ENCODE measurements at places on chromosomes 4 and X.

- no peak for DNase-seq
Observed at GRCh38 chr4:64497491-64497890, 88.2 kb upstream of the TECRL start.

DNA sequence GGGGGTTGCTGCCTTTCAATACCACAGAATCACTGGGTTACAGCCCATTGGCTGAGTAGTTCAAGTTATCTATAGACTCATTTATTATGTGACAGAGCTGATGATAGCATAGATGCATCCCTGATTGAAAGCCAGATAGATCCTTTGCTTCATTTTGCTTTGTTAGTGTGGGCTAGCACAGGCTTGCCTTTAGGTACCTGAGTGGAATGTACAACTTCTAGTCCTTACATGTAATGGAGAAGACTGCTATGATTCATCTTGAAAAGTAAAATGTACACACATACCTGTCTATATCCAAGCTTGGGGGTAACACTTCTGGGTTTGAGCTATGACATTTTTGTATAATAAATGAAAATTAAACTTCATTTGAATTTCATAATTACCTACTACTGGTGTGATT, 226.0 kb upstream of the FTHL17 start:
- DNase-seq, result no peak

DNA sequence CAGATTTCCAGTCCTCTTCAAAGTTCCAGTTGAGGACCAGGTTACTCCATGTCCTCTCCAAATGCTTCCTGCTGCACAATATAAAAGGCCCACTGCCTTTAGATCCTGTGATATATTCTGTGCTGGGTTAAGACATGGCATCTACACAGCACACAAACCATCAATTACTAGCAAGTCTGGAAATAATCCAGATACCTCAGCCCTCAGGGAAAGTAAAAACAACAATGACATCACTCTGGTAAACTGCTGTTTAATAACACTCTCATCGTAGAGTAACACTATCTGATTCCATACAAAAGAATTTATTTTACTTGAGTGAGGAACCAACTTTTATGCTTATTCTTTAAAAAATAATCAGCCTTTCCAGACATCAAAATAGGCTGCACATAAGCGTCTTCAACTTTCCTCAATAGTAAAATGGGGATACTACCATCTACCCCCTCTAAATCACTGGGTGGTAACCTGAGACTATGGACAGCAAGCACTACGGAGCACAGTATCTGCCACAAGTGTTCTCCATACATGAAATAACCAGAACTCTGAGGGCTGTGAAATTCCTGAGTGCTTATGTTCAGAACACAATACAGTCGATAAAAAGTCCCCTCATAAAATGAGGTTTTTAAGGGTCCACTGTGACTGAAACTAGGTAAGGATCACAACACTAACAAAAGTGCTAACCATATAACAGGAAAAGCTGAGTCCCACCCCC, 53.4 kb downstream of the ABCG2 start:
- peak; percentile 88 for DNase-seq

- peak; percentile 40 for DNase-seq
Observed at GRCh38 chr4:77927991-77928925, 65.6 kb downstream of the MRPL1 start.

GRCh38 chrX:52420824-52421443, 52.1 kb downstream of the XAGE2 start:
- peak; percentile 23 for DNase-seq

DNA sequence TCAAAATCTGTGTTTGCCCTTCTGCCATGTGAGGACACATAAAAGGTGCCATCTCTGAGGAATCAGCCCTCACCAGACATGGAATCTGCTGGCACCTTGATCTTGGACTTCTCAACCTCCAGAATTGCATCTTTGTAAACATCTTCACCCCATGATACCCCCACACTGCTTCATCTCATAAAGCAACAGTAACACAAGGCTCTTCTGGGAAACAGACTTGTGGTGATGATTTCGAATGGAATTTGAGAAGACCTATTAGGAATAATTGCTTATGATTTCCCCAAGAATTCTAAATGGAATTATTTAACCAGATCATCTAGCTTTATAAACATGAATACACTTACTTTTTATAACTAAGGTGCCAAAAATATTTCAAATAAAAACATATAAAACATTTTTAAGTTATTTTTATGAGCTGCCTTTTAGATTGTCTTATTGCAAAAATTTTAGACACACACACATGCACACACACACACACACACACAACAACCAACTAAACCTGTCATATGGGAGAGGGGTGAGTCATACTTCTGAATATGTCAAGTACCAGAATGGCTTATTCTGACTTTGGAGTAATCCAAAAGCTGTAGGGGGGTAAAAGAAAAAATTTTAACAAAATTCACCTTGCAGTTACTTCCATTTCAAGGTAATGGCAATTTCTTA, 82.0 kb downstream of the USP46 start:
- peak; percentile 61 for DNase-seq

- no peak for DNase-seq
Observed at GRCh38 chr4:72365016-72365415, 204.0 kb downstream of the ADAMTS3 start.

DNA sequence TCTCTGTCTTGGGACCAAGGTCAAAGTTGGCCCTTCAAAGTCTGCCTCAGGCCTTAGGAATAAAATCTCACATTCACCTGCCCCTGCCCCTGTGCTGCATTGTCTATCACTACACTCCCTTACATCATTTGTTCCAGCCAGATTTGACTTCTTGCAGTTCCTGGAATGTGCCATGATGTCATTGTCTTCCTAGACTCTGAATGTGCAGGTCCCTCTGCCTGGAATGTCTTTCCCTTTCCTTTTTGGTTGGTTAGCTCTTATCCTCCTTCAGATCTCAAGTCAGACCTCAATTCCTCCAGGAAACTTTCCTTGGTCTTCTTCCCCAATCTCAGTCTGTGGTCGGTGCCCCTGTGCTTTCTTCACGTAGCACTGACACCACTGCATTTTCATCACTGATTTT, 67.7 kb upstream of the EFNB1 start:
- DNase-seq, result no peak

DNA sequence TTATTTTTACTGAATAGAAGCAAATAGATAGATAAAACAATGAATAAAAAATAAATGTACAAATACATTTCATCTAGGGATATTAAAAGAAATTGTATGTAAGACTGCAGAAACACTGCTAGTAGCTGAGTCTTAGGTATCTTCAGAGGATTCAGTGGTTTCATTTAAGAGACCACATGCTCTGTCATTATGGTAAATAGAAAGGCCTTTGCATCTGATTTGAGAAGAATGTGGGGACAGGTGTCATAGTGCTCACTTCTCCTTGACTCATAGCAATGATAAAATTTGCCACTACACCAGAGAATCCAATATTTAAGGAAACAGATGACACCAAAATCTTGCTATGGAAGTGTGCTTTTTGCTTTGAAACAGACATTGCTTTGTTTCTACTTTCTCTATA, 59.8 kb upstream of the PPP1R2C start:
- no peak for DNase-seq

DNA sequence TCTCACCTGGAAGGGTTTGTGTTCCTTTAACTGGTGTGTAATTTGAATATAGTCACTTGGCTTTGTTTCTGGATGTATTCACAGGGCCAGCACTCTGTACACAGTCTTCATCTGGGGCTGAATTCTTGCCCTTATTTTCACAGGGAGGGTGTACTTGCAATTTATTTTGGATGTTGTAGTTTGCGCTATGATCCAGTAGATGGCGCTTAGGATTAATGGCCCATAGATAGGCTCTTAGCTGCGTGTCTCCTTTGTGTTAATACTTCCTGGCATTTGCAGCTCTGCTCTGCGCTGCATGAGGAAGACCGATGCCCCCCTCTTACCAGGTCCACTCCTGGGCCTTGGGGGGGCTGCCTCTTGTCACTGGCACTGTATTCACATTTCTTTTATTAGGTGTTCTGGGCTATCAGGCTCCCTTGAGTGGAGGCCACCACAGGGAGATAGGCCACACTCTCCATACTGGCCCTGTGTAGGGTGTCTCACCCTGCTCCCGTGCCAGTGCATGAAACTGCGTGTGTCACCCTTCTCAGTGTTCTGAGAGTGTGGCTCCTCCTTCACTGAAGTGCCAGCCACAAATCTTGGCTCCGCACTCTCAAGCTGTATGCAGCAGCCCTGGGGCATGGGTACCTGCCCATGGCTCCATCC, 562.2 kb downstream of the ZIC3 start:
- peak; percentile 6 for DNase-seq

- DNase-seq, result no peak
Observed at GRCh38 chr4:110442309-110442708, 33.6 kb upstream of the ENPEP start.

GRCh38 chr4:168076989-168077725, 15.2 kb upstream of the ANXA10 start:
- DNase-seq, result peak; percentile 63

GRCh38 chr4:72690771-72691170, 121.8 kb upstream of the ADAMTS3 start:
- DNase-seq, result no peak

- DNase-seq, result peak; percentile 33
Observed at GRCh38 chrX:38220415-38221390, at the start of gene SRPX. TSS of gene SRPX (minus strand) at chrX:38220871. CDS start at chrX:38220792, 79 bp downstream.

DNA sequence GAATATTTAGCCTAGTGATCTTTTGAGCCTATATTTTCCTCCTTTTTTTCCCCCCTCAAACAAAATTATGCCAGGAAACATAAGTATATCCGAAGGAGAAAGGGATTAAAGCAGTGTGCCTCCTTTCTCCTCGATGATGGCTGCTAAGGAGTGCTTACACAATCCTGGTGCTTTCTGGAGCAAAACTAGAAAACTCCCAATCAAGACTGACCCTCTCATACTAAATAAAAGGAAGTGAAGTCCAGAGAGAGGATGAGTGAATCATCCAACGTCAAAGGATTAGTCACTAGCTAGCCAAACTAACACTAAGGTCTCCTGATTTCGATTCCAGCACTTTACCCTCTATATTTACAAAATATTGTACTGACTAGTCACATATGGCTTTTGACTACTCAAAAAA, 146.8 kb downstream of the PPP3CA start:
- peak; percentile 92 for DNase-seq

- no peak for DNase-seq
Observed at GRCh38 chrX:15217161-15217560, 52.7 kb downstream of the ASB9 start.

- DNase-seq, result peak; percentile 83
Observed at GRCh38 chr4:177596035-177596434, 153.8 kb upstream of the AGA start.

- peak; percentile 69 for DNase-seq
Observed at GRCh38 chrX:24149351-24150050, at the start of gene ZFX. TSS of gene ZFX (plus strand) at chrX:24149729. CDS start at chrX:24172743, 23,014 bp downstream.

DNA sequence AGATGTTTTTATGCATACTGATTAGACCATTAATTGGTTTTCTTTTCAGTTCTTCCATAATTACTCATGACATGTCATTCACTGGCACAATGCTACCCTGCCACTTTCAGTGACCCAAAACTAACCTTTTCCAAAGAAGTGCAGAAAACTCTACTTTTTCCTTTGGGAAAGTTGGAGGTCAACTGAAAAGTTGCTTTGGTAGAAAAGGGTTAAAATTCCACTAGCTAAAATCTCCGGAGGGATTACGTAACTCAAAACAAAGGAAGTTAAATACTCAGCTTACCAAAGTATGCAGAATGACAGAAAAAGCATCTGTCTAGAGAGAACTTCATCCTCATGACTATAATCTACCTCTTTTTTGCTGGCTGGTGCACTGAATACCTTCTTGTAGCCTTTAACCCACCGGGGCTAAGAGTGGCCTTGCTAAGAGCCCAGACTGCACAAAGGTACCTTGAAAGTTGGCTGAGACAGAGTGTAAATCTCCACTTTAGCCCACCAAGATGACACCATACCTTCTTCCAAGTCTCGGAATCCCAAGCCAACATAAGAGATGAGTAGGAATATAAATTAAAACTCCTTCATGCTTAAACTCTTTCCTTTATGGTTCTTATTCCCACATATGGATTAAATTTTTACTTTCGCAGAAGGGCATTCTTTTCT, 1099.5 kb upstream of the INTU start:
- peak; percentile 0 for DNase-seq

DNA sequence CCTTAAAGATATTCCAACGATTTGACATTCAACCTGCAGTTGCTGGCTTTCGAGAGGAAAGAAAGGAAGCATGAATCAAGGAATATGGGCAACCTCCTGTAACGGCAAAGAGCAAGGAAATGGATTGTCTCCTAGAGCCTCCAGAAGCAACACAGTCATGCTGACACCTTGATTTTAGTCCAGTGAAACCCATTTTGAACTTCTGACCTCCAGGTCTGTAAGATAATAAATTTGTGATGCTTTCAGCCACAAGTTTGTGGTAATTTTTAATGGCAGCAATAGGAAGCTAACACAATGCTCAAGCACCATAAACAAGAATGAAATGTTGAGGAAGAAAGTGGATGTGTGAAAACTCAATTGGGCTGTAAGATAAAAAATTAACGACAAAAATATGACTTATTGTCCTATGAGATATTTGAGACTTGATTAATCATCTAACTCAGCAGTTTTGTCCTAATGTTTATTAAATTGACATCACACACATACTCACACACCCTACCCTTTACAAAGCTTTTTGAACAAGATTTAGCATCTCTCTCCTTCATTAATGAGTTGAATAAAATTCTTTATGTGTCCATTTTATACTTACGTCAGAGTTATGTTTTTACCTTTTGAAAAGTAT, 857.2 kb upstream of the INTU start:
- DNase-seq, result no peak

- no peak for DNase-seq
Observed at GRCh38 chr4:136219592-136220125, 1312.6 kb downstream of the PCDH18 start.

DNA sequence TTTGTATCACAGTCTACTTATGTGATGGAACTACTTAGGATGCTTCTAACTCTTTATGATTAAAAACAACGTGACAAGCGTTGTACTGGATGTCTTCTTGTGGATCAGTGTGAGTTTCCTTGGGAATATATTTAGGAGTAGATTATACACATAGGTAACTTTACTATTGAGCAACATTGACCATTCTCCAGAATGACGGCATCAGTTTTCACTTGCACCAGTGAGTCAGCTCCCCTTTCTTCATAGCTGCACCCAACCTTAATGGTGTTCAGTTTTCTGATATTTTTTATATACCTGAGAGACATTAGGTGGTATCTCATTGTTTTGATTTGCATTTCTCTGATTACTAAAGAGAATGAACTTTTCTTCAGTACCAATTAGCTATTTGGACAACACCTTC, 343.9 kb downstream of the ADGRL3 start:
- no peak for DNase-seq

DNA sequence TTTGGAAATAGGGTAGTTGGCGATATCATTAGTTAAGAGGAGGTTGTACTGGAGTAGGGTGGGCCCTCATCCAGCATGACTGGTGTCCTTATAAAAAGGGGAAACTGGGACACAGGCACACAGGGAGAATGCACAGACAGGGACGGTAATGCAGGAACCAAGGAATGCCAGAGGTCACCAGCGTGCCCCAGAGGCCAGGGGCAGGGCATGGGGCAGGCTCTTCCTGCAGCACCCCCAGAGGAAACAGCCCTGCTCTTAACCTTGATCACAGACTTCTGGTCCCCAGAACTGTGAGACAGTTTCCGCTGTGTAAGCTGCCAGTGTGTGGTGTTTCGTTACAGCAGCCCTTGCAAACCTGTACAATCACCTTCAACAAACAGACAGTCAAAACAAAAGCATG, 15.9 kb upstream of the STOX2 start:
- DNase-seq, result no peak

- DNase-seq, result peak; percentile 69
Observed at GRCh38 chrX:154378059-154378798, 866 bp upstream of the EMD start.

GRCh38 chrX:42606591-42606990, 171.4 kb downstream of the PPP1R2C start:
- DNase-seq, result no peak

Measured in EH (cell line).